ENCODE measurements at places on chromosomes 4 and X. TPM values are rescaled to one million over a fixed set of nuclear protein-coding genes. Genes with fewer than 3 reads are reported as not detected.

Gene BMX
- polyA plus RNA-seq, result 0.55 TPM

Gene MAGED4B
- 75.4 TPM for polyA plus RNA-seq

Gene AVPR2
- polyA plus RNA-seq, result 2.0 TPM

Gene XPNPEP2
- polyA plus RNA-seq, result 81.5 TPM

Gene SPP1
- 127 TPM for polyA plus RNA-seq

Gene GLOD5
- polyA plus RNA-seq, result 0.81 TPM

Gene ODAPH
- polyA plus RNA-seq, result not detected

Gene GUCY1A1
- 78.4 TPM for polyA plus RNA-seq

Gene TBC1D8B
- polyA plus RNA-seq, result 6.9 TPM

Gene DIPK2B
- 9.9 TPM for polyA plus RNA-seq

GRCh38 chr4:48270523-48270897 lies 872 bp upstream of the TEC start:
- no peak for DNase-seq

- DNase-seq, result no peak
Measured at GRCh38 chrX:68870357-68870756, 41.5 kb downstream of the EFNB1 start.

- no peak for DNase-seq
Measured at GRCh38 chr4:72641611-72642010, 72.6 kb upstream of the ADAMTS3 start.

DNA sequence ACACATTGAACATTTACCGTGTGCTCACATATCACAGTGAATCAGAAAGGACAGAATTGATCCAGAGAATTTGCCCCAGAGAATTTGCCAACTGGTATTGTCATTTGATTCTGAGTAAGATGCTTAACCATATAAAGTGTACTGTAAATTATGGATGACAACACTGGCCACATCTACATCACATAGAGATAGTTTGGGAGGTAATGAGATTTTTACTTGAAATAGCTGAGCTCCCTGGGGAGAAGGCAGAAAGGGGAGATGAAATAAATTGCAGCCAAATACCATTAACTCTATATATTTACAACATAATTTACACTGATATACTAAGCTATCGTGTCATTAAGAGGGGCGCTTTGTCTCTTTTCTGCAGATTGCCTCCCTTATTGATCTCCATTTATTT lies 564.0 kb downstream of the KCNIP4 start:
- no peak for DNase-seq

- DNase-seq, result no peak
Measured at GRCh38 chrX:119398974-119399771, at the start of gene SLC25A43. Gene SLC25A43 (plus strand): TSS chrX:119399336. CDS start chrX:119399404, 68 bp downstream.

DNA sequence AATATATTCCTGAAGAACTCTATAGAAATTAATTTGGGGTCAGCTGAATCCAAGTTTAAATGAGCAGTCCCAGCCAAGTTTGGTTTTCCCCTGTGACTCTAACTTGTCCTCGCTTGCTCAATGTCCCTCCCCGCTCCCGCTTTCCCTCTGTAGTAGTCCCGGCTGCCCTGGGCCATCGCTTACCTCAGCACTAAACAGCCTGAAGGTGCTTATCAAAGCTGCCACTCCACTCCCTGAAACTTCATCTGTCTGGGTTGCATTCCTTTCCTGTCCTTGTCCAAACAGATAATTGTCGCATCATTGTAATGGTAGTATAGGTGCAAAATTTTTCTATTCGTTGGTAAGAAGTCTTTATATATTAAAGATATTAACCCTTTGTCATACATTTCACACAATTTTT lies 12.8 kb downstream of the SLC25A43 start:
- no peak for DNase-seq

GRCh38 chr4:179804440-179804839 lies 2362.2 kb upstream of the AGA start:
- no peak for DNase-seq

DNA sequence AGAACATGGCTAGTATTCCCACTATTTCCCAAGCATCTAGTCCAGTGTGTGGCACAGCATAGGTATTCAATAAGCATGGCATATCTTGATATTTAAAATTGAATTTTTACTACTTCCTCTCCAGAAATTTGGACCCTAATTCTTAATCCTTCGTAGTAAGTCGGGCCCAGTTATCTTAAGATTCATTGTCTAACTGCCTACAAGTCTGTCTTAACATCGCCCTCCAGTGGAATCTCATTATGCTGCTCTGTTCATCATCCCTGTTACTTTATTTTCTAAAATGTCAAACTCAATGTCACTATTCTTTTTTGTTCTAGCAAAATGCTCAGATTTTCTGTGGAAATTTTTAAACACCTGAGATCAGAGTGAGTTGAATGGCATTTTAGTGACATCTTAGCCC lies 606.2 kb downstream of the KLHL13 start:
- DNase-seq, result no peak

- DNase-seq, result no peak
Measured at GRCh38 chrX:34654696-34655490, 2.2 kb downstream of the TMEM47 start.

GRCh38 chr4:33715841-33716395 lies 2528.4 kb downstream of the ARAP2 start:
- no peak for DNase-seq

DNA sequence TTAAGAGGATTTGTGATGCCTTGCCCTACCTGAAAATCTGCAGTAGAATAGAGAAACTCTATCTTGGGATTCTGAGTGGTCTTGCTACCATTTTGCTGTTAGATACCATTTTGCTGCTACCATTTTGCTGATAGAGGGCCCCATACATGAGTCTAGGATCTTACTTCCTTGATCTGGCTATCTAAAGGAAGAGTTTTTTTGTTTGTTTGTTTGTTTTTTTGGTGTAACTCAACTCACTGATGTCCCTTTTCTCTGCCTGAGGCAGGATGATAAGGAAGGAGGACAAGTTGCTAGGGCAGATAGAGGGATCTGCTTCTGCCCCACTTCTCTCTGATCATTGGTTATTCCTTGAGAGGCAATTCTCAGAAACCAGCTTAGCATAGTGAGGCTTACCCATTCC lies 31.0 kb downstream of the XK start:
- DNase-seq, result no peak

GRCh38 chr4:136731025-136731424 lies 801.3 kb downstream of the PCDH18 start:
- DNase-seq, result no peak
